ENCODE measurements at places on chromosomes 12 and 14. TPM values are rescaled to one million over a fixed set of nuclear protein-coding genes. Genes with fewer than 3 reads are reported as not detected.

GRCh38 chr12:83052890-83053541 is 366.3 kb downstream of the TMTC2 start:
- DNase-seq = no peak

GRCh38 chr12:52036587-52037171 is 14.6 kb upstream of the NR4A1 start:
- no peak for DNase-seq

TAS2R8 gene
- not detected for polyA plus RNA-seq

DNA sequence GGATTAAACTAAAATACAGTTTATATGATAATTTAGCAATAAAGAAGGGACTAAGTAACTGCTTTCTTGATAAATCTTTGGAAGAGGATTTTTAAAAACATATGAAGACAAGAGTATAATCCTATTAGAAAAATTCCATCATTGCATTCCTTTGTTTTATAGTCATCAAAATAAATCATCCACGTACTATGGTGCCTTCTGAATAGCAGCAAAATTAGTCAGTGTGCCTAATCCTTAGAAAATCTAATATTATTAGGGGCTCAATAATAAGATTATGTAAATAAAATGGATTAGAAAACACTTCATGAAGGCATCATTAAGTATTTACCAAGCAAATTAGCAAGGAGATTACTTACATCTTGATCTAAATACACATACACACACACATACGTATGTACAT is 102.1 kb downstream of the KCNH5 start:
- no peak for DNase-seq

DNA sequence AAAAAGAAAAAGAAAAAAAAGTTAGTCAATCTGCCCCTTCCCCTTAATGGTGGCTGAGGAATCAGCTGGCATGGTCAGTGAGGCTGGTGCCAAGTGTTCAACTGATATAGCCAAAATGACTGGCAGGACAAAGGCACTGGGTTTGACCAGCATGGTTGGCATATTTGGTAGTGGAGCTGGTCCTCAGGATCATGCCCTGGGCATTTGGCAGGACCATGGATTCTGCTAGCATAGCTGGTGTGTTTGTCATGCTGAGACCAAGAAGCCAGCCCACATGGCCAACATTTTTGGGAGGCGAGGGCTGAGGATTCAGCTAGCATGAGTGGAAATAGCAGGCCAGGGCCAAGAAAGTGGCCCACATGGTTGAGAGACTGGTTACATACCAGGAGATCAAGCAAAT is 136.5 kb downstream of the FBXL14 start:
- DNase-seq = no peak

DNA sequence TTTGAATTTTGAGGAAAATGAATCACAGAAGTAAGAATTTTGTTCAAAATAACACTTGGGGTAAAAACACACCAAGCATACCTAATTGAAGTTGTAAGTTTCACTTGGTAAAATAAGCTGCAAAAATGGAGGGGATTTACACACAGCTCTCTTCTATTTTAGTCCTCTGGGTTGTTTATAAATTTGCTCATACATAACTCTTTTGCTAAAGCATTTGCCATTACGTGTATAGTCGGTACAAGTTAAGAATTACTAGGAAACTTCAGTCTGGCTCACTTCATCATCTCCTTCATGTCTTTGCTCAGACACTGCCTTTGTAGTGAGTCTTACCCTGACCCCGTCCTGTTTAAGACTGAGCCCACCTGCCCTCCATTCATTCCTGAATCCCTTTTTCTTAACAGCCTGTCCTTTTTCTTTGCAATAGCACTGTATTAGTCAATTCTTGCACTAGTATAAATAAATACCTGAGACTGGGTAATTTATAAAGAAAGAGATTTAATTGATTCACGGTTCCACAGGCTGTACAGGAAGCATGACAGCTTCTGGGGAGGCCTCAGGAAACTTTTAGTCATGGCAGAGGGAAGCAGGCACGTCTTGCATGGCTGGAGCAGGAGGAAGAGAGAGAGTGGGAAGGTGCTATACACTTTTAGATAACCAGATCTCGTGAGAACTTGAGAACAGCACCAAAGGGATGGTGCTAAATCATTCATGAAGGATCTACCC is 451.1 kb downstream of the PCNX1 start:
- no peak for DNase-seq

DNA sequence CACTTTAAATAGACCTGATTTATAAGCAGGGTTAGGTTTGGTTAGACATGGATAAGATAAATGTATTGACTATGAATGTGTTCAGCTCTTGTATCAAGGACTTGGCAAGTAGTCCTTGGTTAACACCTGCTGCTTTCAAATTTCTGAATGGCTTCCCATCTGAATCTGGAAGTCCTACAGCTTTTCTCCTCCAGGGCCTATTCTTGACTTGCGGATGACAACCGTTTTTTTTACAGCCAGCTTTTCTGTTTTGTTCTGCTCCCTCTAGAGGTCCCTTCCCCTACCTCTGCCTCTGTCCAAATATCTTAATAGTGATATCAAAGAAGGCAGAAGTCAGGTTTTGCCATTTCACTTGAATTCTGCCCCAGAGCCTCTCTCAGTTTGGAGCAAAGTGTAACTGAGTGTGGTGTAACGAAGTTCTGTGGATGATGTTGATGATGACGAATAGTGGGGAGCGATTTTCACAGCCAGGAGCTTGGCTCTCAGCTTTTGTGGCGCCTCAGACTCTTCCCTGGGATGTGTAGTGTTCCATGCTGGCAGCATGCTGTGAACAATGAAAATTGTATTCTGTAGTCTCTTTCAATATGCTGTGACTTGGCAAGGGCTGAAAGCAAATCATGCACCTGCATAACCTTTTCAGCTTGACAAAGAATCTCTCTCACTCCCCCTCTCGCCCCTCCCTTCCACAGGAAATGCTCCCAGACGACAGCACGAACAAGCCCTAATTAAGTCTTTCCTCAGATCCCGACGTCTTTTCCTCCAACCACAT is 5.0 kb upstream of the SLC4A8 start:
- no peak for DNase-seq

DNA sequence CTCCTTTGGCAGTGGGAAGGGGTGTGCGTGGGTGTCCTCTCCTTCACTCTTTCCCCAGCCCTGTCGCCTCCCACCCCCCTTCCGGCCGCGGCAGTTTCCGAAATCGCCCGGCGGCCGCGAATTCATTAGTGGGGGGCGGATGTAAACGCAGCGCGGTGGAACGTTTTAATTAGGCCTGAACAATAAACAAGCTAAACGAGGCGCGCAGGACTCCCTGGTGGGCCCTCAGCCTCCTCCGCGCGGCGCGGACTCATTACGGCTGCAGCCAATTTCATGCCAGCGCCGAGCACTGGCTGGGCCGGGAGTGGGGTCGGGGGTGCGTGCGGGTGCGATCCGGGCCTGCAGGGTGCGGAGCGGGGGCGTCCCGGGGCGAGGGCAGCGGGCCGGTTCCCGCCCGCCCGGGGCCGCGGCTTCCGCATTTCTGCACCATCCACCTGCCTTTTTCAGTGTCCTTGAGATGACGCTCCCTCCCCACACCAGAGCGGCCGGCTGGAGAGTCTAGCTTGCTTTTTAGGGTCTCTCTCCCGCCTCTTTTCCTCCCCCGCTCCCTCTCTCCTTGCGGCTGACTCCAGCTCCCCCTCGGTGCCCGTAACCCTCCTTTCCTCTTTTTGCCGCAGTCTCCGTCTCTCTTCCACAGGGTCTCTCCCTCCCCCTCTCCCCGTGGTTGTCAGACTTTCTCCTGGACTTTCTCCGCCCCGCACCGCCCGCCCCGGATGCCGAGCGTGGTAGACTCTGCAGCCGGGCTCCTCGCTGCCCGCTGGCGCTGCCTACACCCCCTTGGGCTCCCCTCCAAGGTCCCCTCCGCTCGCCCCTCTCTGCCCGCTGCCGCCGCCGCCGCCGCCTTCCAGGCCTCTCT is at the start of gene CISTR:
Gene CISTR (minus strand): TSS at position 644 of the 856 bp plus-strand sequence.
- DNase-seq = no peak

GRCh38 chr12:16513231-16513630 is 92.7 kb downstream of the LMO3 start:
- DNase-seq = no peak

DDN gene
- polyA plus RNA-seq = 83.4 TPM

GPR137C gene
- 8.4 TPM for polyA plus RNA-seq
